Bronchial smooth muscle cell (primary cell): ENCODE measurements at places on chromosomes 5 and 9. TPM values are rescaled to one million over a fixed set of nuclear protein-coding genes. Genes with fewer than 3 reads are reported as not detected.

The MED27 gene
- 9.9 and 11.6 TPM in 2 replicates for total RNA-seq

The TAF11L10 gene
- not detected in 2 replicates for total RNA-seq

The TMEFF1 gene
- 1.3 and 2.3 TPM in 2 replicates for total RNA-seq

The CATSPER3 gene
- 0.16 and 0.17 TPM in 2 replicates for total RNA-seq

The MYOZ3 gene
- 0.26 and 0.47 TPM in 2 replicates for total RNA-seq

The TUSC1 gene
- total RNA-seq: 3.5 and 3.8 TPM in 2 replicates

The TEX48 gene
- total RNA-seq: not detected in 2 replicates

The CDH18 gene
- 0.43 and 4.4 TPM in 2 replicates for total RNA-seq

The NR6A1 gene
- 0.26 and 0.47 TPM in 2 replicates for total RNA-seq

The ZFP37 gene
- 3.3 and 3.7 TPM in 2 replicates for total RNA-seq

The MACROH2A1 gene
- 94.8 and 123 TPM in 2 replicates for total RNA-seq
